ENCODE measurements at places on chromosomes 11 and 22.

DNA sequence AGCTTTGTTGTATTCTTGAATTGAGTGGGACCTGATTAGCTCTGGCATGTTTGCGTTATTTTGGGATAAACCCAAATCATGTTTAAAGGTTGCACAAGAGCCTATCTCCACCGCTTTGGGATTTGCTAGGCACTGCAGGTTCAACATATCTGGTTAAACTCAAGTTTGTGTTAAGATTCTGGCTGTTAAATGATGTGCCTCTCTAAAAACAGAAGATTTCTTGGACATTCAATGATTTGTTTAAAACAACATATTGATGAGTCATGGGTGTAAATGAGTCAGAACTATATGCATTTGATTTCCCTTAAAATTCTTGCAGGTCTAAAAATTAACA is 67.4 kb downstream of the AMOTL1 start:
- DNase-seq, result no peak

DNA sequence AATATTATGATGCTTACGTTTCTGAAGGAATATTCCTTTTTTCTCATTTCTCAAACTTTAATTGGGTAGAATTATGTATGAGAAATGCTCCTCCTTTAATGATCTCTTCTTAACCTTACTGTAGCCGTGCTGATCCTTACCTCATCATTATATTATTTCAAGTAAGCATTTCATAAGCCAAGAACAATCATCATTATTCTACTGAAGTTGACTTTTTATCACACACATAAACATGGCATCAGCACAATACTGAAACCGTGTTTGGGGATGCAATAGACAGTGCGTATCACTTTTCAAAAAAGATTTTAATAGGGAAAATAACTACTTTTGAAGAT is 162.8 kb downstream of the ARHGAP42 start:
- DNase-seq, result no peak

DNA sequence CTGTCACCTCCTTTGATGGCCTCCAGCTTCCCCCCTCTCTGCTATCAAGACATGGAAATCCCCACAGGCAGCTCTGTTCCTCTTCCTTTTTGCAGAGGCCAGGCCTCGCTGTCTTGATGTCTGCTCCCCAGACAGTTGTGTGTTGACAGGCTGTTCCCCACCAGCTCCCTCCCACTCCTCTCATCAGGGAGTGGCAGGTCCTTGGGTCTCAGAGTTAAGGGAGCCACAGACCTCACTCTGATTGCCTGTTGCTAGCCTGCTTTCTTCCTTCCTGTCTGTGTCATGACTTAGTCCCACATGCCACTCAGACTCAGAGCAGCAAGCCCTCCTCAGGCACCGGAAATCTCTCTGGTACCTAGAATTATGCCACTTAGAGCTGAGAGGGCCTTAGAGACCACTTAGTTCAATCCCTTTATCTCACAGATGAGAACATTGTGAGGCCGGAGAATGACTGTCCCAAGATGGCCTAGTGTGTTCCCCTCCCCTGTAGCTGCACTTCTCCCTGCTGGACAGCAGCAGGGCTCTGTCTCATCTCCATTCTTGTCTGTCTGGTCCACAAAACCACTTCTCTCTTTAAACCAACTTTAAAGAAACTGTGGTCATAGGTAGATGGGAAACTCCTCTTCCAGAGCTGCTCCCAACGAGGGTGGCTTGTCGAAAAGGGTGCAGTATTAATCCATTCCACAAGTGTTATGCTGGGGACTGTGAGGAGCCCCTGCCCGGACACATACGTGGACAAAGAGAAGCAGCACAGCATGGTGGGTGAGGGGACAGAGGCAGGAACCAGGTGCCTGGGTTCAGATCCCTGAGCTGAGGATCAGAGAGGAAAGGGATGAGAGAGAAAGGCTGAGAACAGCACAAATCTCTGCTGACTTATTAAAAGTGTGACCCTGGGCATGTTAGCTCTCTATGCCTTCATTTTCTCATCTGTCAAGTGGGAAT is 4.2 kb downstream of the AMPD3 start:
- peak; percentile 36 for DNase-seq

- no peak for DNase-seq
Observed at GRCh38 chr11:120231963-120232362, 8.0 kb upstream of the POU2F3 start.

GRCh38 chr11:74171630-74171968 is 510 bp downstream of the PPME1 start:
- no peak for DNase-seq

GRCh38 chr11:47553406-47553743 is 443 bp upstream of the CELF1 start:
- DNase-seq, result no peak

- DNase-seq, result no peak
Observed at GRCh38 chr11:123584737-123585136, 69.7 kb downstream of the SCN3B start.

DNA sequence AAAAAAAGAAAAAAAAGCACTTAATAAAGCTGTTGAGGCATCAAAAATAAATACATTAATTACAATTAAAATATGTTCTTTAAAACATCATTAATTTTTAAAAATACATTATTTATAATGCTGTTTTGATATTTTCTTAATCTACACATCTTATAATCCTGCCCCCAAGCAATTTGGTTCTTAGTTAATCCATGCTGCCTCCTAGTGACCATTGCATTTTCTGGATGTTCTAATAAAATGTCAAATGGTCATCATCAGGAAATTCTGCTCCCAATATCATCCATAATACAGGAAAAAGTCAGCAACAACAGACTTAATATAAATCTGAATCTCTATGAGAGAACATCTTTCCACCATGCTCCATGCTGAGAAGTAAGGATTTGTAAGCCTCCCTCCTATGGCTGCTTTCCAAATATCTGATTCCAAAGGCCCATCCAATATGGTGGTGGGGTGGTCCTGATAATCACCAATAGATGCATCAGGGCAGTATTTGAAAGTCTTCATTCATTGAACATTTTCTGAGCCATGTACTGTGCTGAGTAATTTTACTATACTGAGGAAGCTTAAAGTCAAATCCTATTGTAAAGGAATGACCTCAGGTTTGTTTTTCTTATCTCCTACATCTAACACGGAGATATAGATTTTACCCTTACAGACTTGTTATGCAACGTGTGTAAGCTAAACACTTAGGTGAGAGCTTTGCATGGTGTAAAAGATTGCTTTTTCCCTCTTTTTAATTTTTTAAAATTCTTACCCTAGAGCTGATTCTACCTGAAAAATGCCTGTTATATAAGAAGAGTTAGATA is 124.7 kb upstream of the BMAL1 start:
- DNase-seq, result no peak

DNA sequence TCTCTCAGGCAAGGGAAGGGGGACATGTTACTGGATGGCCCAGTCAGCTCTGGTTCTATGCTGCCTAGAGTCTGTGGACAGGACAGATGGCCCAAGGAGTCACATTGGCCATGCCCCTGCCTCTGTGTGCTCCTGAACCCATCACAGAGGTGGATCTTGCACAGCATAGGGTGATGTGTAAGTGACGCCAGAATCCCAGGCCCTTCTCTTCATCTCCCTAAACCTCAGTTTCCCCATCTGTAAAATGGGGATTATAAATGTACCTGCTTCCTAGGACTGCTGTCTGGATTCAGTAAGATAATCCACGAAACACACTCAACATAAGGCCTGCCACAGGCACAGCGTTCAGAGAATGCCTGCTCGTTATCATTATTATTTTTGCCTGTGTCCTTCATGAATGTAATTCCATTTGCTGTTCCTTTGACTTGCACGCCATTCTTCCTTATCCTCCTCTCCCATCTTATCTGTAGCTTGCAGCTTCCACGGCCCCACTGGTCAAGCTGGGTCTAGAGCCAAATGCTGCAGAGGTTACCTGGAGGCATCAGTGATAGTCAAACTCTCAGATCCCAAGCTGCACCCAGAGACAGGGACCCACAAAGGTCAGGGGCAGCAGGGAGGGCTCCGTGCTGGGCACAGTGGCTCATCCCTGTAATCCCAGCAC is 207.0 kb downstream of the MN1 start:
- DNase-seq, result no peak

DNA sequence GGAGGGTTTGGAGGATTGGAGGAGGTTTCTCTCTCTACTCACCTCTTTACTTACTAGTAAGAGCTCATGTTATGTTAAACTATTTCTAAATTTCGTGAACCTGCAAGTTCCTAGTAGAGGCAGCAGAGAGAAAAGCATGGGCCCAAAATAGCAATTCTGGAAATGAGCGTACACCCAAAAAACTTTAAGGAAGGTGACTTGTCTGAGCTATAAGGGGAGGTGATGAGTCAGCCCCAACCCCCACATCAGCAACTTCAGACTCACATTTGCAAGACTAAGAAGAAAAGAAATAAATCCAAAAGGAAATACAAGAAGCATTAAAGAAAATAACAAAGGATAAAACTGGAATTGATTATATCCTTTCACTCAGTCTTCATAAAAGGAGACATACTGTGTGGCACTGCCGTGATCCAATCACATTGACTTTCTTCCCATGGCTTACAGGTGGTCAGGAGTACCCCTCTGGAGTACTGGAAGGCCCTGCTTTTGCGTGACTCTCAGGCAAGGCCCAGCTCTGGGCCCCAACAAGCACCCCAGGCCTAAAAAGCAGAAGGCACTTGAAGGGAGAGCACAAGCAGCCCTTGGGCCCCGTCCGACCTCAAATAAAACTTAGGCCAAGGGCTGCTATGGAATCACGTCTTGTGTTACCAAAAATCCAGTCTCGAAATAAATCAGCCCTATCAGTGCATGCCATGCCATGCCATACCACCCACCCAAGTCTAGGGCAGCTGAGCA is 14.3 kb downstream of the PACSIN2 start:
- DNase-seq, result peak; percentile 9

- no peak for DNase-seq
Observed at GRCh38 chr11:2215230-2215560, 43.6 kb upstream of the TH start.

DNA sequence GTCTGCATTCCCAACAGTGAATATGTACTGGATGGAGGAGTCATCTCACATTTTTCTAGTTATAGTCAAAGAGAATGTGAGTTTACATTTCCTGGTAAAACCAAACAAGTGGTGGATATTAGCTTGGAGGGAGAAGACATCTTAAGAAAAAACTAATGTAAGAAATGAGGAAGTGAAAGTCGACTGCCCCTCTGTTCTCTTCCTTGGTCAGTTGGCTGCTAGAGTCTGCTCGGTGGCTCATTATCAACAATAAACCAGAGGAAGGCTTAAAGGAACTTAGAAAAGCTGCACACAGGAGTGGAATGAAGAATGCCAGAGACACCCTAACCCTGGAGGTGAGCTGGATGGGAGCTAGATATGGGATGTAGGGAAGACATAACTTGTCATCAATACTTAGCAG is 5.8 kb downstream of the SLC22A9 start:
- no peak for DNase-seq

DNA sequence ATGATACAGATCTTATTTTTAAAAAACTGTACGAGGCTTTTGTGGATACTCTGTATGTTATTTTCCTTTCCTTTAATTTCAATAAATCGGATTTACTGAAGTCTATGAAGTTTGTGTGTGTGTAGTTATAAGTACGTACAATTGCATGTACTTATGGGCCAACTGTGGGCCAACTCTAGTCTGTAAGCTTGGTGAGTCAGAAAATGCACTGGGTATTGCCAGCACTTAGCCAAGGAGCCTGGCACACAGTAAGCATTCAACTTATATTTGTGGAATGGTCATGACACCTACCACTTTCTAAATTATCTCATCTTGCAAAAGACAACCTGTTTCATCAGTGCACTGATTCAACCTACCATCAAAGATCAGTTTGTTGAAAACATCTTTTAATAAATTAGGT is 32.6 kb downstream of the THAP12 start:
- no peak for DNase-seq

- DNase-seq, result no peak
Observed at GRCh38 chr11:22554221-22554620, 71.4 kb downstream of the FANCF start.

DNA sequence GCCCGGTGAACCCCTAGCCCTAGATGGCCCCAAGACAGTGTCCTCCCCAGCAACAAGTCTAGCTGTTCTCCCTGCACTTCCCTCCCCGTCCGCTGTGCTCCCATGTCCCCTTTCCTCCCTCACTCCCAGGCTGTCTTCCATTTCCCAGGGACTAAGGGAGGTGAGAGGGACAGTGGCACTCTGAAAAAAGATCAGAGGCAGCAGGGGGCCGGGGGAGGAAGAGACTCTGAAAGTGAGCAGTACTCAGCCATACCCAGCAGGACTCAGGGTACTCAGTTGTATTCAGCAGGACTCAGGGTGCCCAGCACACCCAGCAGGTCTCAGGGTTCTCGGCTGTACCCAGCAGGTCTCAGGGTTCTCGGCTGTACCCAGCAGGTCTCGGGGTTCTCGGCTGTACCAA is 48.4 kb upstream of the THY1 start:
- DNase-seq, result no peak

DNA sequence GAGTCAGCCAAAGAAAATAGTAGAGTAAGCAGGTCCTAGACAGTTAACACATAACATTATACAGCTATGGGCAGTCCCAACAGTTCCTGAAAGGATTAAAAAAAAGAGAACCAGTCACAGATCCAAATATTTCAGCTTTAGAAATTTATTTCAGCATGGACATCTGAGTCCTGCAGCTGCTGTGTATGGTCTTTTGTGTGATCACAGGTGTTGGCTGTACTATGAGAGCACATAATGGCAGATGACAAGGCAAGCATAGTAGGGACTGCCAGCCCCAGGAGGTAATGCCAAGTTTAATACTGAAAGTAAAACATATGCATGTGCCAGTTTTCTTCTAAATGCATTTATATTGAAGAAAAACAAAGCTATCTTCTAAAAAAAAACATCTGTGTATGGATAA is 158.1 kb downstream of the GRIA4 start:
- no peak for DNase-seq

DNA sequence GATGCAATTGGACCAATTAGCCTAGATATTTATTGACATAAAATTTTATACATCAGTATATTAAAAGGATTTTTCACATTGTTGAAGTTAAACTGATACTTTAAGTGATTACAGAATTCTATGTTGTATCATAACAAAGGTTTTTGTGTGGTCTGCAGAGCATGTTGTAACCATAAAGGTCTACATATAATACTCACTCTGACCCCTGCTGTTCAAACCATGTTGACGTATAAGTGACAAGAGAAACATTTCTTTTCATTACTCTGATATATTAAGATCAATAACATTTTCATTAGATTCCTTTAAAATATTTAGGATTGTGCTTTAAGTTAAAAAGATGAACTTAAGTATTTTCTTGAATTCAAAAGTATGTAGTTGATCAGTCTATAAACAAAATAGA is 63.9 kb downstream of the GAS2 start:
- DNase-seq, result no peak

DNA sequence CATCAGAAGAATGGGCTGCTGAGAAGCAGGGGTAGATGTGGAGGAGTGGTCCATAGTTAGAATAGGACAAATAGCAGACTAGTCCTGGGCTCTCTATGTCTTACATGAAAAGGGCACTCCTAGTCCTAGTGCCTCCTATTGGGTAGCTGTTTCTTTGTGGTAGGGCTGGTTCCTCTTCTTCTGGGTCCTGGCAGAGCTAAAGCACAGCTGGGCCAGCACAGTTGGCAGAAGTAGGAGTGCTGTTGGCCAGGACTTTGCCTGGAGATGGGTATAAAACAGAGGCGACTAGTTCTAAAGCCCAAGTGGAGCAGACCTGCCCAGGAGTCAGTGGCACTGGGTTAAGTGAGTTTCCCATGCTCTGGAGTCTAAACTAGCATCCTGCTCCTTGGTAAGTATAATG is 55.2 kb downstream of the PPFIBP2 start:
- no peak for DNase-seq
